ENCODE measurements at places on chromosomes 7 and 10. TPM values are rescaled to one million over a fixed set of nuclear protein-coding genes. Genes with fewer than 3 reads are reported as not detected.

Gene C10orf143
- total RNA-seq, result 3.4 TPM

Gene SNCG
- total RNA-seq, result 17.2 TPM

Gene DNAJB9
- total RNA-seq, result 36.5 TPM

Gene ATOH7
- not detected for total RNA-seq

DNA sequence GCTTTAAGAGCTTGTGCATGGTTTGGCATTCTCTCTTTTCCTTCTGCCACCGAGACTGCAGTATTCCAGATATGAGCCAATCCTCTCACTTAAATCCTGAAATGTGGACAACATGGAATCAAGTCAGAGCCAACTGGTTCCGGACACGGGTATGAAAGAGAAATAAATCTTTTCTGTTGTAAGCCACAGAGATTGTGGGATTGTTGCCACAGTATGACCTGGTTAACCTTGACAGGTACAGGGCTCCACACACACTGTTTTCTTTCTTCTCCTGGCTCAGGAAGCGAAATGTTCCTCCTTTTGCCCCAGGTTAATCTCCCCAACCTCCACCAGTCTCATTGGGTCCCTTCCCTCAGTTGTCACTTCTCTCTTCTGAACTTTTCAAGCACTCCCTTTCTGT lies 6.5 kb upstream of the NAMPT start:
- no peak overlapping the region for H3K27ac ChIP-seq
- H3K4me3 ChIP-seq, result no peak overlapping the region
- H3K4me1 ChIP-seq, result no peaks in the 10 kb centered on the region

- no peak overlapping the region for H3K4me3 ChIP-seq
- H3K27ac ChIP-seq, result no peak overlapping the region
- DNase-seq, result no peak
- H3K4me1 ChIP-seq, result no peaks in the 10 kb centered on the region
- H3K36me3 ChIP-seq, result no peaks in the 10 kb centered on the region
- H3K27me3 ChIP-seq, result no peaks in the 10 kb centered on the region
Observed at GRCh38 chr10:107689323-107689722, 524.8 kb upstream of the SORCS1 start.

GRCh38 chr10:103679096-103679790 lies 176.1 kb downstream of the SH3PXD2A start:
- peaks cover 24% of the 10 kb centered on the region for H3K4me1 ChIP-seq
- no peak overlapping the region for H3K4me3 ChIP-seq
- H3K27me3 ChIP-seq, result no peaks in the 10 kb centered on the region
- DNase-seq, result no peak
- peak overlapping the region; percentile 76 for H3K27ac ChIP-seq

DNA sequence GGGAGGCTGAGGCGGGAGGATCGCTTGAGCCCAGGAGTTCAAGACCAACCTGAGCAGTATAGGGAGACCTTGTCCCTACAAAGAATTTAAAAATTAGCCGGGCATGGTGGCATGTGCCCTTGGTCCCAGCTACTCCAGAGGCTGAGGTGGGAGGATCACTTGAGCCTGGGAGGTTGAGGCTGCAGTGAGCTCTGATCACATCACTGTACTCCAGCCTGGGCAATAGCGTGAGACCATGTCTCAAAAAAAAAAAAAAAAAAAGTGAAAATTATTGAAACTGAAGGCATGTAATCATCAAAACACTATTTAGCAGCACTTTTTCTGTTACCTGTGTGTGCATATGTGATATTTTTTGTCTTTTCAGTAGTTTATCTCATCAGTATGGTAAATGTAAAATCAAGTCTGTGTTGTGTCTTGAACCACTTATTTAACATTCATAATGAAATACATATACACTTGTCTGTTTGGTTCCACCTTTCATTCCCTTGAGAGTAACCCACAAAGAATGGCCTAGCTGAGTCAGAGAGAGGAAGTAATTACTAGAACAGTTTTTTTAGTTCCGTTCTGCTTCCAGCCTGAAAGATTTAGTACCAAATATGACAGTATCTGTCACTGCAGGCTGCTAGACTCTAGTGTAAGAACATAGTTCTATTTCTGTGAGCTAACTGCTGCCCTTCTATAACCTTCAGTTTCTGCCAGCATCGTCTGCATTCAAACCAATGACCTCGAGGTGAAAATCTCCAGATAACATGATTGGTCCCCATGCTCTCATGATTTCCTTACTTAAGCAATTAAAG lies 68.6 kb downstream of the MMRN2 start:
- peaks cover 6% of the 10 kb centered on the region for H3K36me3 ChIP-seq
- no peaks in the 10 kb centered on the region for H3K4me1 ChIP-seq
- no peaks in the 10 kb centered on the region for H3K27me3 ChIP-seq
- no peak for DNase-seq

GRCh38 chr10:126914561-126914960 lies 9.3 kb downstream of the DOCK1 start:
- no peak overlapping the region for H3K4me3 ChIP-seq
- H3K27me3 ChIP-seq, result no peaks in the 10 kb centered on the region
- H3K36me3 ChIP-seq, result no peaks in the 10 kb centered on the region
- H3K27ac ChIP-seq, result no peak overlapping the region
- peaks cover 13% of the 10 kb centered on the region for H3K4me1 ChIP-seq

- DNase-seq, result peak; percentile 70
- no peak overlapping the region for H3K4me3 ChIP-seq
- no peaks in the 10 kb centered on the region for H3K27me3 ChIP-seq
Observed at GRCh38 chr10:73931767-73932619, 21.1 kb downstream of the PLAU start.
